ENCODE measurements at places on chromosomes 1 and 21.

DNA sequence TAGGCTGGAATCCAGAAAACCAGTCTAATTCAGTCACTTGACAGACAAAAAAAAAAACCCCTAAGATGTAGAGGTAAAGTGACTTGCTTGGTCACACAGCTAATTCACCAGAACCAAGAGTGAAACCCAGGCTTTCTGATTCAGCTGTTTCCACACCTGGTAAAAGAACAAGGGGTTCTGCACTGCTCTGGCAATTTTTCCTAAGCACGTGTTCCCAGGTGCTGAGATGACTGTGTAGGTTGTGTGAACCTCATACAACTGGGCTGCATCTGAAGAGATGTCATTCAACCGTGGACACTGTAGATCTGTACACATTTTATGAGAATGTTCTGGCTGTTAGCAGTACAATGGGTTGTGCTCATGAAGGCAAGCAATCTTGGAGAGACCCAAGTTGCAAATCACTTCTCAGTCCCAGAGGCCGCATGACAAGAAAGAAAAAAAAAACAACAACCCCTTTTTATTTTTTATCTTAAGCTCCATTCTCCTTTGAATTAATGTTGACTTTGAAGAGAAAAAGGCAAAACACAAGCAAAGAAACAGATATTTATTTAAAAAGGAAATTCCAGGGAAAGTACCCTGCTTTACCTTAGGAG, 95.4 kb downstream of the INTS7 start:
- peak; percentile 73 for DNase-seq

DNA sequence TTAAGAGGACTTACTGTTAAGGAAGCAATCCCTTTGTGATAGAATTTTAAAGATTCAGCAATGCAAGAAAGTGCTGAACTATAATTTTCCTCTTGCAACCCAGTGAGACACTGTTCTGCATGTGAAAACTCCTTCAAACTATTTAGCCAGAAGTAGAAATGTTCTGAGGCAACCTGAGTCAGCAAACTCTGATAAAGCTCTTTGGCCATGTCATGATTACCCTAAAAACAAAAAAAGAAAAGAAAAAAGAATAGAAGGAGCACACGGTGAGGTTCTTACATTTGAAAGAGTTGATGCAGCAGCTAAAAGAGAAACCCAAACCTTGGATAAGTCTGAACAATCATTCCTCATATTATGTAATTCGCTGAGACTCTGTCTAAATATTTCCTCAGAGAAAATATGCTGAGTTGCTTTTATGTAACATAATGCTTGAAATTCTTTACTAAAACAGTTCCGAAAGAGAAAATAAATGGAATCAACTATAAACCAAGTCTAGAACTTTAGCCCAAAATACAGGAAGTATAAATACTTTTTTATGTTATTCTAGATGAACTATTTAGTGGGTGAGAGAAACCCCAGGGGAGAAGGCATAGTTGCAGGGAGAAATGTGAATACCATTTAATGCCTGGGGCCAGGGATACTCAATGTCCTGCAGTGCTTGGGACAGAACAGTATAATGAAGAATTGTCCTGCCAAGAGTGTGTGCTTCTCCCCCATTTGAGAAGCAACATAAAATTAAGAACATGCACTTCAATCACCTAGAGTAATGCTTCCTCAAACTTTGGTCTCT, 60.0 kb downstream of the INTS7 start:
- DNase-seq: no peak

- DNase-seq: no peak
Measured at GRCh38 chr1:153548722-153549688, at the start of gene S100A3. S100A3 (minus strand) TSS chr1:153549258; CDS start chr1:153548485, 773 bp downstream.

GRCh38 chr1:15966081-15966955, 9.6 kb downstream of the ZBTB17 start:
- peak; percentile 90 for DNase-seq

GRCh38 chr1:64167176-64167575, 36.2 kb upstream of the UBE2U start:
- DNase-seq: no peak

GRCh38 chr1:100868364-100868995, 26.2 kb downstream of the EXTL2 start:
- DNase-seq: no peak

- no peak for DNase-seq
Measured at GRCh38 chr21:14366998-14367397, 15.9 kb downstream of the HSPA13 start.

DNA sequence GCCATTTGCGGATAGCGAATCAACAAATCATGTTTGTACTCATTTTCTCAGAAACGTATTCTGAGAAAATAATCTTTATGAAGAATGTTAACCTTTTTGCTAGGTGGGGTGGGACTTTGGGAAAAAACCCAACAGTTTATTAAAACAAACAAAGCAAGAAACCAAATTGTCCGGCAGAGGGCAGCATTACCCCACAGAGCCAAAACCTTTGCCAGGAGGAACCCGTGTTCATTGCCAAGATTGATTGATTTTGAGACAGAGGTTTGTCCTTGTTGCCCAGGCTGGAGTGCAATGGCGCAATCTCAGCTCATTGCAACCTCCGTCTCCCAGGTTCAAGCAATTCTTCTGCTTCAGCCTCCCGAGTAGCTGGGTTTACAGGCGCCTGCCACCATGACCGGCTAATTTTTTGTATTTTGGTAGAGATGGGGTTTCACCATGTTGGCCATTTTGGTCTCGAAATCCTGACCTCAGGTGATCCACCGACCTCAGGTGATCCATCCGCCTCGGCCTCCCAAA, 70.8 kb upstream of the RHOU start:
- DNase-seq: peak; percentile 85

- DNase-seq: no peak
Measured at GRCh38 chr1:4657960-4658541, 3.6 kb downstream of the AJAP1 start.

DNA sequence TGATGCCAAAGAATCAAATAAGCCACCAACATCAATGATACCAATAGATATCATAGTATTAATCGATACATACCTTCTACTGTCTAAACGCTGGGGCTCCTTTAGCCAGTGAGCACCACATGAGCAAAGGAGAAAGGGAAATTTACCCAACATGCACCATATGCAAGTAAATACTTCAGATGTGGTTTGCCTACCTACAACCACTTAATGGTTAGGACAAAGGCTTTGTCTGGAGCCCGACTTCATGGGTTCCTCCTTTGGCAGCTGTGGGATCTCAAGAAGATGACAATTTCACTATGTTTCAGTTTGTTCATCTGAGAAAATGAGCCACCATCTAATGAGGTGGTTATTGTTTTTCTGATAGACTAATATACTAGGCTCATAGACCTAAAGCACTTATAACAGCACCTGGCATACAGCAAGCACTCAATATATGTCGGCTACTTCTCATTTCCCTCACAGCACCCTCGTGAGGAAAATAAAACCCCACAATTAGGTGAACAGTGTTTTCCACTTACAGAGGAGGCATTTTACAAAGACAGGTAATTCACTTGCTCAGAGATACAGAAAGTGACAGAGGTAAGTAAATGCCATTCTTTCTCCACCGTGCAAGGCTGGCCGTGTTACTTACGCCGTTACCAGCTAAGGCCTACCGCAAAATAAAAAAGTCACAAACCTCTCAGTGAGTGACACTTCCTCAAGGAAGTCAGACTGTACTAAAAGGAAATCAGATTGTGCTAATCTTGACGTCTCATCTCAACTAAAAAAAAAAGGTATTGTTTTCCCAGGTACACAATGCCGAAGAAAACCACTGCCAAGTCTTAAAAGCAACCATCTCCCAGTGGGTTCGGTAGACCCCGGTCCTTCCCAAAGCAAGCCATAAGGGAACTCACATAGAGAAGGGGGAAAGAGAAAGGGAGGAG, 1.6 kb downstream of the TTC13 start:
- peak; percentile 13 for DNase-seq

- no peak for DNase-seq
Measured at GRCh38 chr1:222097588-222097987, 355.7 kb upstream of the DUSP10 start.

GRCh38 chr1:115725600-115725999, 42.9 kb downstream of the CASQ2 start:
- no peak for DNase-seq

DNA sequence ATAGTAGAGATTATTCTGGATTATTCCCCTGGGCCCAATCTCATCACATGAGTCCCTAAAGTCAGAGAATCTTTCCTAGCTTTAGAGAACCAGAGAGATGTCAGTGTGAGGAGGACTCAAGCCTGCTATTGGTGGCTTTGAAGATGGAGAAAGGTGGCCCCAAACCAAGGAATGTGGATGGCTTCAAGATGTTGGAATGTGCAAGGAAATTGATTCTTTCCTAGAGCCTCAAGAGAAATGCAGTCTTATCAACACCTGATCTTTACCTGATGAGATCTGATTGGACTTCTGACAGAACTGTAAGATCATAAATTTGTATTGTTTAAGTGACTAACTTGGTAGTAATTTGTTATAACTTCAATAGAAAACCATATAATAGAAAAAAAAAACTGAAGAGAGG, 51.0 kb downstream of the NME7 start:
- DNase-seq: no peak

GRCh38 chr1:157091186-157091585, 8.4 kb downstream of the ETV3L start:
- no peak for DNase-seq

DNA sequence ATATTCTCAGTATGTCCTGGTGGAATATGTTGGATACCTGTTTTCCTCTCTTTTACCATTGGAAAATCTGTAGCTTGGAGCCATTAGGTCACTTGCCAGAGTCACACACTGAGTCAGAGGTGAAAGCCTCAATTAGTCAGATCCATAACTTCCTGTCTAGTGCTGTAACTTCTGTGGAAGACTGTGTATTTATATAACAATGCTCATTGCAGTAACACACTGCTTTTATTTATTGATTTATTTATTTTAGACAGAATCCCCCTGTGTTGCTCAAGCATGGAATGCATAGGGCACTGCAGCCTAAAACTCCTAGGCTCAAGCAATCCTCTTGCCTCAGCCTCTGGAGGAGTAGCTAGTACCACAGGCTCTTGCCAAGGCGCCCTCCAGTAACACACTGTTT, 1.3 kb upstream of the DOCK7 start:
- DNase-seq: no peak

- no peak for DNase-seq
Measured at GRCh38 chr1:203176273-203177035, 828 bp upstream of the MYBPH start.

GRCh38 chr1:181680871-181681270, 197.6 kb downstream of the CACNA1E start:
- DNase-seq: no peak

GRCh38 chr1:76083189-76083588, 8.6 kb downstream of the ST6GALNAC3 start:
- no peak for DNase-seq

DNA sequence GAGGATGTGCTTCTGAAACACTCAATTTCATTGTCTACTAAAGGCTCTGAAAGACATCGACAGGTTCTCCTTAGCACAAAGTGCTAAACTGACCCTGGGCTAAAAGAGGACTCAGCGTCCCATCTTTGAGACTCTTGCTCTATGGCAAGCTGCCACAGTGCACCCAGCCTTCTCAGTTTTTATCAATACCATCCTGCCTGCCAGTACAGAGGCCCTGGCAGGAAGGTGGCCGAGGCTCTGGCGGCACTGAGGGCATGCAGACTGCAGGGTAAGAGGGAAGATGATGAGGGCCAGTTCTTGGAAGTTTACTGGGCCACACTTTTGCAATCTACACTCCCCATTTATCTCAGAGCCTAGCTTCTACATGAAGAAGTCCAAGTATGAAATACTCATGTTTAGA, 5.3 kb downstream of the OLFML2B start:
- no peak for DNase-seq

GRCh38 chr1:239758756-239759155, 332.9 kb upstream of the FMN2 start:
- no peak for DNase-seq

DNA sequence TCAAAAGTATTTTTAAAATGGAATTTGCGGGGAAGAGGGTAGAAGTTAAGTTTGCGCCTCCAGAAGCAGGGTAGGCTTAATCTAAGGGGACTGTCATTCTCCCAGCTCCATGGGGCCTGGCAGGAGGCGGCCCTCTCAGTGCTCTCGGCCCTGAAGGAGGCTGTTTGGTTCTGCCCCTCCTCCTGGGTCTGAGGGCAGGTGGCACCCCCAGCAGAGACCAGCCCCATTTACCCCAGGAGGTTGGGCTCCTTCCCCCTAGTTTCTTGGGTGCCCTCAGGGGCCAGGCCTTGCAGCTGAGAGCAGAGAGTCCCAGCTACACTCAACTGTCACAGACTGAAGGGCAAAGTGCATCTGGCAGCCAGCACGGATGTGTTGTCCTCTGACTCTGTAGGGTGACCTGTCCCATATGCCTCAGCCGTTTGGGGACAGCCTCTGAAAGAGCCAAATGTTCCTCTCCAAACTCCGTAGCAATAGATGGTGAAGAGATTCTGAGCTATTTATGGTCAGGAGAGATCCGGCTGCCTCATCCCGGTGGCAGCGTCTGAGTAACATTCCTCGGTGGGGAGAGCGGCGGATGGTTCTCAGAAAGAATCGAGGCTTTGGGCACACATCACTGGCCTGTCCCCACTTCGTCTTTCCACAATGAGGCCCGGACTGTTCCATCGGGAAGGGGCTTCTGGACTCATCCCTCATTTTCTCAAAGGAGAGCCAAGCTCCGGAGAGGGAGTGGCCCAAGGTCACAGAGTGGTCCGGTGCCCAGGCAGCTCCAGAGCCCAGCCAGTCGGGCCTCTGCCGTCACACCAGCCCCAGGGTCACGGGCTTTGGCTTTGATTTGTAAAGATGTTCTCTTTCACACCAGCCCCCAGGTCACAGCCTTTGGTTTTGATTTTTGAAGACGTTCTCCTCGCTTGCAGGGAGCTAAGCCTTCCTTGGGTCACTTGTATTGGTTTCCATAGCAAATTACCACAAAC, 424.2 kb upstream of the VAMP3 start:
- DNase-seq: no peak

DNA sequence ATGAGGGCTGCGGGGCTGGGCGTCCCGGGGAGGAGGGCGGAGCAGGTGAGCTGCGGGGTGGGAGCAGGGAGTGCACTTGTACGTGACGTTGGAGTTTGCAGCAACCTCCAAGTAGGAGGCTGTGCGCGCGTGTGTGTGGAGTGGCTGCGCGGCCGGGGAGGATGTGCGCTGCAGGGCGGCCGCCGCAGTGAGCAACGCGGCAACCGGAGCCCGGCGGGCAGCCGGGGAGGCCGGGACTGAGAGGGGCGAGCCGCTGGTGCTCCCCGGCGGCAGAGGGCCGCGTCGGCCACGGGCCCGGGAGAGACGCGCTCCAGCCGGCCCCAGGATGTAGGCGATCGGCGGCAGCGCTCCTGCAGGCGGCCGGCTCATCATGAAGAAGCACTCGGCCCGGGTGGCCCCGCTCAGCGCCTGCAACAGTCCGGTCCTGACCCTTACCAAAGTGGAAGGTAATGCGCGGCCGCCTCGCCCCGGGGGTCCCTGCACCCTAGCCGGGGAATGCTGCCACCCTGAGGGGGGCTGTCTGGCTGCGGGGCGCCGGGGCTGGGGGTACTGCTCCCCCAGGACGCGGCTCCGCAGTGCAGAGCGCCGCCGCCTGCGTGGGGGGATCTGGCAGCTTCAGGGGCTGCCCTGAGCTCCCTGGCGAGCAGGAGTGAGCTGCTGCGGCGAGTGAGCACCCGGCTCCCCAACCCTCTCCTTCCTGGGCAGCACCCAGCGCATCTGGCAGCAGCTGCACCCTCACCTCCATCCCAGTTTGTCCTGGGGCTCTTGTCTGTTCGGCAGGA, 158.9 kb upstream of the COA6 start:
- peak; percentile 56 for DNase-seq
